Heart right ventricle (tissue), 16 donors: ENCODE measurements at places on chromosomes 12 and 14.

- no peak for DNase-seq
These were observed 13.6 kb upstream of the FOXJ2 start for GRCh38 chr12:8018666-8019581.

DNA sequence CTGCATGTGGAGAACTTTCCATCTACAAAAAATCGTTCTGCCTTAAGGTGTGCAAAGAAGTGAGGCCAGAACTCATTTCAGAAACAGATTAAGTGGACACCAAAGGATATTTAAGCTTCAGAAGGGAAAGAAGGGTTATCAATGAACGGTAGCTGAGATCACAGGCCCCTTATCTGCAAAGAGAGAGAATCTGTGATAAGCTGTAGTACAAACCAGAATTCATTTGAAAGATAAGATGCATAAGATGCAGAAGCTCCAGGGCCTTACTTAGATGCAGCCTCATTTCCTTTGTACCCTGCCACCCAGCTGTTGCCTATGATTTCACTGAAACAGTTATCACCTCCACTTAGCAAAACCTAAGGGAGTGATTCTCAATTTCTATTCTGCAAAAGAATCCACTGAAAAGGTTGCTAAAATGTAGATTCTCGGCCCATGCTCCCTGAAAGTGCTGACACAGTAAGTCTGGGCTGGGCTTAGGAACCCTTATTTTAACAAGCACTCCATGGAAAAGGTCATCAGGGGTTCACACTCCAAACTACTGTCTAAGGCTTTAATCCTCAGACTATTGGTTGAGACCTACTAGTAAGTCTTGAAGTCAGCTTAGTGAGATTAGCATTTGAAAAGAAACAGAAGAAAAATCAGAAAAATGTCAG is 64.8 kb downstream of the HELB start:
- DNase-seq: no peak

GRCh38 chr14:64628940-64629408 is 75.2 kb upstream of the PLEKHG3 start:
- DNase-seq: no peak

GRCh38 chr12:67671419-67671818 is 22.9 kb downstream of the DYRK2 start:
- DNase-seq: no peak

DNA sequence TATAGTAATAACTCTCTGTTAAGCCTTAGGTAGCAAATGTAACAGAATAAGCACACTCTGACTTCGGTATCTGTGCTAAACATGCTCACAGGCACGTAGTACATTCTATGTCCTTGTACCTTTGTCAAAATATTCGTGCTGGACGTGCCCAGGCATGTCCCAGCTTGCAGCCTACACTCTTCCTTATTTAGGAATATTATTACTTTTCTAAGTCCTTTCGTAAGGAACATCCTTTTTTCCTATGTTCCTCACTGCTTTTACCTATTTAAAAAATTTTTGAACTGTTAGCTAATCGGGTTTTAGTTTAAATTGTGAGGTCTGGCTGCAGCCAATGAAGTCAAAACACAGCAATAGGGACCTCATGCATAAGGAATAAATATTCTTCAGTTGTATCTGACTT is 24.1 kb upstream of the UBC start:
- no peak for DNase-seq

DNA sequence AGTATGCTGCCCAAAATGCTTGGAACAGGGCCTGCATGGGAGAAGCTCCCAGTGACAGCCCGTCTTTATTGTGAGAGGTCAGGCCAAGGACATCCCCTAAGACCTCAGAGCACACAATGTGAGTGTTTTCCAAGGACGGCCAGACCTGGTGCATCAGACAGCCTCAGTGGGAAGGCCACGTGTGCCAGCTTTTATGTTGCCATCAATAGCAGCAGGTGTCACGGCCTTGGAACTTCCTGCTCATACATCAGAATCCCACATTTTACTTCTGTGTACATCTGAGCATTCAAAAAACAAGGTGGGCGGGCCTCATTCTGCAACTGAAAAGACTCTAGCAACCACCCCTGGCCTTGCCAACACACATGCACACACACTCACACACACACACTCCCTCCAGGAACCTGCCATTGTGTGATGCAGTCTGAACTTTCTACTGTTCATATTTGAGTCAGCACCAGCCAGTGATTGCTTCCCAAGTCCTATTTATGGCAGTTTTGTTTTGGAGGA is 753.1 kb upstream of the TBX3 start:
- peak; percentile 24 for DNase-seq

DNA sequence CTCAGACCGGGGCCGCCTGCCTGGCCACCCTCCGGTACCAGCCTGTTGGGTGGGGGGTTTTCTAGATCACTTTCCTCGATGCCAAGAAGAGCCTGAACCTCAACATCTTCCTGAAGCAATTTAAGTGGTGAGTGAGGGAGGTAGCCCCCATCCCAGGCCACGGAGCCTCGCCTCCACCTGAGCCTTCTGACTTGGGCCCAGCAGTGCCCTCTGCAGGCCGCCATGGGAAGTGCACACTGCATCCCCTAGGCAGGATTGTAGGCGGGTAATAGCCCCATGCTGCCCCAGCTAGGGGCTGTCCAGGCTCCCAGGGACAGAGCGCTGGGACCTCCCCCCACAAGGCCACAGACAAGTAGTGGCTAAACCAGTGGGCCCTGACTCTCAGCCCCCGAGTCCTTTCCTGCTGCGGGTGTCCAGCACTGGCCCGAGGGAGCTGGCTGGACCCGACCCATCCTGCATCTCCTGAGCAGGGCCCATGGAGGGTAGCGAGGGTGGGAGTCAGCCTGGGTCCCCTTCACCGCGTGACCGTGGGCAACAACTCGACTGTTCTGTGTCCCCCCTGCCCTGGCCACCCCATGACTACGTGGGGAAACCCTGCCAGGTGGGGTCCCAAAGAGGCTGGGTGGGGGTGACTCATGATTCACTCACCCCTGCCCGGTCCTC is 15.3 kb upstream of the ADSS1 start:
- peak; percentile 78 for DNase-seq

GRCh38 chr12:94730847-94731246 is 80.5 kb upstream of the TMCC3 start:
- DNase-seq: no peak

GRCh38 chr12:120209851-120210250 is 8.9 kb upstream of the RPLP0 start:
- DNase-seq: no peak

DNA sequence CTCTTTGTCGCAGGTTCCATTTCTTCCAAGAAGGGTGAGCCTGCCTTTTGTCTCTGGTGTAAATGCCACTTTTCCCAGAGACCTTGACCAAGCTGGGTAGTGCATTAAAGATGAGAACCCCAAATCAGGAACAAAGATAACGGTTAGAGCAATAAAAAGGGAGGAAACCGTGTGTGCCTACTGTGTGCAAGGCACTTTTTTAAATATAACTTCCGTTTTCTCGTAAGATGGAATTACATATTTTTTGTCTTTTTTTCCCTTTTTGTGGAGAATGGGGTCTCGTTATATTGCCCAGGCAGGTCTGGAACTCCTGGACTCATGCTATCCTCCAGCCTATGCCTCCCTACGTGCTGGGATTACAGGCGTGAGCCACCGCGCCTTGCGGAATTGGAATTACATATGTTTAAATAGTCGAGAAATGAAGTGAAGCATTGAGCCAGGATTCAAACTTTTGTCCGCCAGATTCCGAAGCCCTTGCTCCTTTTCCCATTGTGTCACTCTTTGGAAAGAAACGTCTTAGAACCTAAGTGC is 506 bp upstream of the NABP2 start:
- no peak for DNase-seq

- DNase-seq: no peak
These were observed 172.2 kb upstream of the PRICKLE1 start for GRCh38 chr12:42761601-42762350.

DNA sequence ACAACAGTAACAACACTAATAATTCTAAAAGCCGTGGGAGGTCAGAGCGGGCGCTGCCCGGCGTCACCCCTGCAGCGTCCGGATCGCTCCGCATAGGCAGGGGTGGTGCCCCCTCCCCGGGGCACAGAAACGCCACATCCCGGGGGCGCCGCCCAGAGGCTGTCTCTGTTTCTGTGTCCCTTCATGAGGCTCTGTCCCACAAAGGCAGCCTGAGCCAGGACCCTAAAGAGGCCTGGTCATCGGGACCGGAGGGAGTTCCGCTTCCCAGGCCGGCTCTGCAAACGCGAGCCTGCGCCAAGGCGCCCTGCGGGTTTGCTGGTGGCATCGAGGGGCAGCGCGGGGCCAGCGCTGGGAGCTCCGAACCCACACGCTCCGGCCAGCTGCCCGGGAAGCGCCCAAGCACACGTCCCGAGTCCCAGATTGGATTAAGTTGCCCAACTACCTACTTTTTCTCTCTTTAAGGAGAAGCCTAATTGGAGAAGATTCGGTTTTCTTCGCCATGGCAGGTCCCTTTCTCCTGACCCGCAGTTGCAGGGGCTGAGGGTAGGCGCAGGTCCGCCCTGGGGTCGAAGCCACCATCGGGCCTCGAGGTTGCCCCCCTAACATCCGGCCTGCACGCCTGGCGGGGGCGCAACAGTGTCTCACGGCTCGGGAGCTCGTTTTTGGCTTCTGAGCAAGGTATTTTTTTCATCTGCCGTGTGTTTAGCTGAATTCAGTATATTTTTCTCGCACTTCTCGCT is 421.7 kb downstream of the VRK1 start:
- peak; percentile 7 for DNase-seq

GRCh38 chr12:65894088-65894487 is 69.8 kb downstream of the HMGA2 start:
- DNase-seq: no peak

GRCh38 chr14:91311284-91311662 is 66.8 kb upstream of the GPR68 start:
- DNase-seq: no peak

GRCh38 chr12:130436741-130437501 is 99.2 kb downstream of the PIWIL1 start:
- DNase-seq: no peak

DNA sequence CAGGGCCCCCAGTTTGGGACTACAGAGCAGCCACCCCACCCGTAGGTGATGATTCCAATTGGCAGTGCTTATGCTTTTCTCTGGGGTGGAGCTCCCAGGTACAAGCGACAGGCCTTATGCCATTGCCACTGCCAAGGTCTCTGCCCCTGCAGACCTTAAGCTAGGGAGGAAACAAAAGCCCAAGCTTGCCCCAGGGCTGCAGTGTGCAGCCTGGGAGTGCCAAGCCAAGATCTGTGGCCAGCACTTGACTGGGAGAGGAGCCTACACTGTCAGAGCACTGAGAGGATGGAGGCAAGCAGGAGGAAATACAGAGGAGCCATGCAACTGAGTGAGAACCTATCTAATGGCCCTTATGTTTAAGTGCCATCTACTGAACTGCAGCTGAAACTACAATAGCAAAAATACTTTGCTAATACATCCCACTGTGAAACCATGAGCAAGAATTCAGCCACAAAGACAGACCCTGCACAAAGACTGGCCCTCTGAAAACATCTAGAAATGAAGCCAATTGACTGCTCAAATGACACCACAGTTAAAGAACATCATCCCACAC is 17.7 kb upstream of the ASCL1 start:
- DNase-seq: no peak

GRCh38 chr14:104227806-104228205 is 89.4 kb downstream of the KIF26A start:
- DNase-seq: no peak

GRCh38 chr14:95480887-95481226 is 35.6 kb downstream of the SYNE3 start:
- no peak for DNase-seq

DNA sequence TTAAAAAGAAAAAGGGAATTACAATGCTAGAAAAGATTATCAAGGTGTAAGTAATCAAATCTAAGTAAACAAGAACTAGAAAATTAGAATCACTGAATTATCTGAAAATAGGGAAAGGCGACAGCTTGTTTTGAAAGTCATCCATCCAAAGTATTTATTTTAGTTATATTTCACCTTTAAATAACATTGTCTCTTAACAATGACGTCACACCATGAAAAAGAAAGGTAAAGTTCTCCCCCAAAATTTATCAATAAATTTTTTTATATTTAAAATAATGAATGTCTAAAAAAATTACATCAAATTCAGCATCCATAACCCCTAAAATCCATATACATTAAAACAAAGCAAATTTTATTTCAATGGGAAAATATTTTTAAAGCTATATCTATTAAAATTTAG is 223.2 kb downstream of the RERGL start:
- DNase-seq: no peak

GRCh38 chr14:105993814-105994213 is 467.4 kb downstream of the TMEM121 start:
- DNase-seq: no peak
